ENCODE measurements at places on chromosomes 5 and 9. TPM values are rescaled to one million over a fixed set of nuclear protein-coding genes. Genes with fewer than 3 reads are reported as not detected.
A peak's percentile ranks its signal among the peaks of the same experiment; 100 is the strongest.

Gene ADGRD2
- not detected for total RNA-seq

Gene SMARCA2
- 126 TPM for total RNA-seq

DNA sequence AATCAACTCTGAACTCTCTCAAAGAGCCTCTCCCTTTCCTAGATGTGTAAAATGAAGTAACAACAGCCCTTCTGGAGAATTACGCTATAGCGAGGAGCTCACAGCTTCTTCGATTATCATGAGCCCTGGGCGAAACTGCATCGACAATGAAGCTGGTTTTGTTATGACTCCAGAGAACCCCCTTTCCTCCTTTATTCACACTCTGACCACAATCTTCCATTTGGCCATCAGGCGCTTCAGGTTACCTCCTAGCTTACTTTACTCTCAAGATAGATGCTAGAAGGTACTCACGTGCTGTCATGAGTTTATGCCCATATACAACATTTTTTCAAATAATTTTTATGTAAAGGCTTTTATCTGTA lies 362.7 kb upstream of the RFX3 start:
- H3K27me3 ChIP-seq, result no peaks in the 10 kb centered on the region
- no peaks in the 10 kb centered on the region for H3K36me3 ChIP-seq
- H3K4me3 ChIP-seq, result no peak overlapping the region
- no peaks in the 10 kb centered on the region for H3K4me1 ChIP-seq
- H3K27ac ChIP-seq, result no peak overlapping the region

GRCh38 chr5:157559301-157559700 lies 16.3 kb downstream of the ADAM19 start:
- H3K27me3 ChIP-seq, result no peaks in the 10 kb centered on the region
- DNase-seq, result no peak
- no peaks in the 10 kb centered on the region for H3K36me3 ChIP-seq
- peak overlapping the region; percentile 60 for H3K27ac ChIP-seq

- H3K27ac ChIP-seq, result no peak overlapping the region
- no peak for DNase-seq
- H3K4me1 ChIP-seq, result no peaks in the 10 kb centered on the region
- no peak overlapping the region for H3K4me3 ChIP-seq
- H3K27me3 ChIP-seq, result no peaks in the 10 kb centered on the region
- H3K36me3 ChIP-seq, result no peaks in the 10 kb centered on the region
Observed at GRCh38 chr5:167665841-167666375, 625.5 kb upstream of the WWC1 start.

DNA sequence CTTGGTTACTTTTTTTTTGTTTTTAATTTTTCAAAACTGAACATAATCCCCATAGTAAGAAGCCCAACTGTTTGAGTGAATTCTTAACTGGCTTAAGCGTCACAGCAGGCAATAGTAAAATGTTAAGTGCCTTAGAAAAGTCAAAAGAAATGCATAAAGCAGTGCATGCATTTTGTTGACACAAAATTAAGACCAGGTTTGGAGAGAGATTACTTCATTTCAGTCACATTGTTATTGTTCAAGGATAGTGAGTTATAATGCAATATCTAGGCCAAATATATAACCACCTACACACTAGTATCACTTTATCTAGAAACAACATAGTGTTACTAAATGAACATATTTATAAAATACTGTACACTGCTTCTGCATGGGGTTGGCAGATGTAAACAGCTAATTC lies 116.9 kb upstream of the KLF9 start:
- H3K27ac ChIP-seq, result no peak overlapping the region
- H3K36me3 ChIP-seq, result no peaks in the 10 kb centered on the region
- H3K4me3 ChIP-seq, result no peak overlapping the region
- H3K4me1 ChIP-seq, result no peaks in the 10 kb centered on the region

GRCh38 chr9:11374926-11375325 lies 762.1 kb upstream of the PTPRD start:
- DNase-seq, result no peak
- H3K4me1 ChIP-seq, result no peaks in the 10 kb centered on the region
- H3K27ac ChIP-seq, result no peak overlapping the region
- H3K36me3 ChIP-seq, result no peaks in the 10 kb centered on the region
- no peaks in the 10 kb centered on the region for H3K27me3 ChIP-seq
